NCI-H524 (cell line): ENCODE measurements at places on chromosomes 11 and 22.

GRCh38 chr11:86483940-86484794 lies 109.5 kb downstream of the CCDC81 start:
- no peak for DNase-seq

- DNase-seq = no peak
Observed at GRCh38 chr11:76265771-76266241, 59.5 kb upstream of the WNT11 start.

GRCh38 chr22:17569971-17570511 lies 6.7 kb downstream of the SLC25A18 start:
- no peak for DNase-seq

DNA sequence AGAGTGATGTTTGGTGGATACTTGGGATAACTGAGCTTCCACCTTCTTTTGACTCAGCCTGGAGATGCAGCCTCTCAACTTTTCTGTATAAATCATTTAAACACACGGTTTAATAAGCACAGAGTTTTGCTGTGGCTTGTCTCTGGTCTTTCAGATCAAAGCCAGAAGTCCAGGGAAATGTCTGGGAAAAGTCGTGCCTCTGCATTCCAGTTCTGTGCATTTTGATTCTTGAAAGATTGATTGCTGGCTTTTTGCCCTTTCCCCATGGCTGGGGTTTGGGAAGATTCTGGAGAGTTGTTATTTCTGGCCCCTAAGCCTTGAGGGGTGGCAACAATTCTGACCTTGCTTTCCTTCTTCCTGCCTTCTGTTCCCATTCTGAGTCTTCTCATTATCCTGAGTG lies 154.1 kb downstream of the COMMD9 start:
- DNase-seq = no peak

GRCh38 chr11:122167100-122167499 lies 51.1 kb upstream of the BLID start:
- DNase-seq = no peak

GRCh38 chr22:21602579-21602978 lies 27.2 kb downstream of the YDJC start:
- no peak for DNase-seq

DNA sequence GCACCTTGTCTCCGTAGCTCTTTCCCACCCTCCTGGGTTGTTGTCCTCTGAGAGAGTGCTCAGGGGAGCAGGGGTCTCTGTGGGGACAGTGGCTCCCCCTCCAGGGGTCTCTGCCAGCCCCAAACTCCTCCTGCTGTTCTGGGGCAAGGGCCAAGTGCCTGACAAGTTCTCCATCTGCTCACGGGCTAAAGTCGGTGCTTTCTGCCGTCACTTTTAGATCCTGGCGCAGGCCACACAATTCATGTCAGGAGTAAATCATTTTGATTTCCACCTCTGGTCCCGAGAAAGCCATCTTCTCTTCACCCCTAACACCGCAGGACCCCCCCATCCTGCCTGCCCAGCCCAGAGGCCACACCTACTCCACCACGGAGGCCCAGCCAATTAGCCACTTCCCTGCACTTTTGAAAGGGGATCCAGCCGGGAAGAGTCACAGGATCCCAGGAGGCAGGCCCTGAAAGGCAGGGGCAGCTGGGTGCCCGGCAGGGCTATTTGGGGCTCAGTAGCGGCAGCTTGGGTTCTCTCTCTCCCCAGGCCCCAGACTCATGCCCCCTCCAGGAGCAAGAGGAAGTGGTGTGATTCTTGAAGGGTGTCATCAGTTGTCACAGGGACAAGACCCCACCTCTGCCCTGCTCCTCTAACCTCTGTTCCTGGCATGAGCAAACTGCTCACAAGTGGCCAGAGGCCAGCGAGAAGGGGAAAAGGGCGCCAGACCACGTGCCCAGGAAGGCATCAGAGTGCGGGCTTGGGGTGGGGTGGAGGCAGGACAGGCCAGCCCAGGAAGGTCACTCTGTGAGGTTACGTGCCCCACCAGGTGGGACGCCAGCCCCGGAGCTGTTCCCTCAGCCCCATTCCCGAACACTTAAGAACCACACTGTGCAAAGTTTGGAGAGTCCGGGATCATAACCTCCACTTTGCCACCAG lies 1.3 kb downstream of the MACROD1 start:
- DNase-seq = peak; percentile 56

GRCh38 chr11:66326261-66327111 lies 9.6 kb upstream of the CD248 start:
- no peak for DNase-seq

DNA sequence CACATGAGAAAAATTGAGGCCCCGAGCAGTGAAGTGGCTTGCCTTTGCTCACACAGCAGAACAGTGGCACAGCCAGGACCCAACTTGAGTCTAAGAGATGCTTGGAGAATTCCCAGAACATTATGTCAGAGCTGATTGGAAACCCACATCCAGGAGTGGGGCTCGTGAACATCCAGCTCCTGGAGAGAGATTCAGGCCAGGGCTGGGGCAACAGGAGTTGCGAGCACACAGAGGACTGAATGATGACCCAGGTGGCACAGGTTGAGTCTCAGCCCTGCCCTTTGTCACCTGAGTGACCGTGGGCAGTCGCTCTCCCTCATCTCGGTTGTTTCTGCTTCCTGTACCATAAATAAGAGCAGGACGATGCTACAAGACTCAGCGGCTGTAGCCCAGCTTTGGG lies 102.6 kb downstream of the MYO18B start:
- no peak for DNase-seq
